ENCODE measurements at places on chromosomes 3 and 15. TPM values are rescaled to one million over a fixed set of nuclear protein-coding genes. Genes with fewer than 3 reads are reported as not detected.

C3orf49 gene
- polyA plus RNA-seq, result 1.3 TPM

GTPBP8 gene
- polyA plus RNA-seq, result 13.3 TPM

DCBLD2 gene
- 27.9 TPM for polyA plus RNA-seq

GPR27 gene
- 35.5 TPM for polyA plus RNA-seq

CACNA2D2 gene
- polyA plus RNA-seq, result 59.2 TPM

IGF2BP2 gene
- polyA plus RNA-seq, result 57.3 TPM

VWA5B2 gene
- polyA plus RNA-seq, result 55.5 TPM

HIGD2B gene
- not detected for polyA plus RNA-seq

TTLL13 gene
- polyA plus RNA-seq, result 0.30 TPM

ST6GAL1 gene
- 44.6 TPM for polyA plus RNA-seq

CHL1 gene
- polyA plus RNA-seq, result 219 TPM

TEX55 gene
- not detected for polyA plus RNA-seq

MED12L gene
- polyA plus RNA-seq, result 23.8 TPM

ROBO1 gene
- 94.8 TPM for polyA plus RNA-seq

POTEB gene
- not detected for polyA plus RNA-seq

SERINC4 gene
- polyA plus RNA-seq, result not detected
